GOT3 (cell line): ENCODE measurements at places on chromosomes 2 and 18.

DNA sequence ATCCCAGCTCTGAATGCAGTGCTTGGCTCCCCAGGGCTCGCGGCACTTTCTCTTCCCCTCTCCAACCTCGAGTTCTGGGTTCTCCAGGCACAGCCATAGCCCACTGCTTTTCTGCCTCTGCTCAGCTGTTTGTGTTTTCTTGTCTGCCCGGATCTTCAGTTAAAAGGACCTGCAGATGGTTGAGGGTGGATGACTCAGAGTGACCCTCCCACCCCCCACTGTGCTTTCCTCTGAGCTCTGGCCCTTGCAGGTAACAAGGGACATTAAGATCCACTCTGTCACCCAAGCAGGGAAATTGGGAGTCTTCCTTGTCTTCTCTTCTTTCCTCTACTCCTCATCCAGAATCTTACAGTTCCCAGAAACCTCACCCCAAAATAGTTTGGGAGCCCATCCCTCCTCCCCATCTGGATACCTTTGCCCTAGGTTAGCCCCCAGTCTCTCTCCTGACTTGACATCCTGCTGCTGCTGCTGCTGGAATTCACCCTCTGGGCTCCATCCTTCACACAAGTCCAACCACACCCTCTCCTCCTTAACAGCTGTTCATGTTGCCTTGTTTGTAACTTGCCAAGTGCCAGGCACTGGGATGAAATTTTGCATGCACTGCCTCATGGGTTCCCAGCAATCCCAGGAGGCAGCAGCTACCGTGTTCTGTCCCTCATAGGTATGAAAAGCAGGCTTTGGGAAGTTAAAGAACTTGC lies 157.9 kb upstream of the TTC39C start:
- no peak for DNase-seq

GRCh38 chr2:47401789-47402554 lies 984 bp upstream of the MSH2 start:
- DNase-seq = no peak

GRCh38 chr2:66721776-66722175 lies 286.9 kb downstream of the MEIS1 start:
- no peak for DNase-seq

DNA sequence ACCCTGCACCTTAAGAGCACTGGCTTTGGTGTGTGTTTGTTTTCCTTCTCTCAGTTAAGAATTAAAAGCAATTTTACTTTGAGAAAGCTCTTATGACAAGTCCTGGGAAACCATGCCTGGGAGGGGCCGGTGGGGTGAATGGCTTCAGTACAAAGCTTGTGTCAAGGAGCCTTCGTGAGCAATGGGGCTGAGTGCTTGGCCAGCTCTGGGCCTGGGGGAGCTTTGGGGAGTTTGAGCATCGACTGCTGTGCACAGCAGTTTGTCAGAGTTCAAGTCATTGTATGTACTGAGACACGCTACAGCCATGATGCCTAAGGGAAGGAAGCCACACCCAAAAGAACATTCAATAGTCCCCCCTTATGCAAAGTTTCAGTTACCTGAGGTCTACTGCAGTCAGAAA lies 75.8 kb downstream of the ARHGEF4 start:
- DNase-seq = no peak

GRCh38 chr2:59076079-59076619 lies 835.0 kb upstream of the FANCL start:
- DNase-seq = no peak

GRCh38 chr18:10928772-10929373 lies 220.5 kb downstream of the PIEZO2 start:
- no peak for DNase-seq

- no peak for DNase-seq
Observed at GRCh38 chr18:66874812-66875474, 271.1 kb upstream of the CDH19 start.

GRCh38 chr2:120385355-120386127 lies 39.6 kb downstream of the INHBB start:
- DNase-seq = no peak

DNA sequence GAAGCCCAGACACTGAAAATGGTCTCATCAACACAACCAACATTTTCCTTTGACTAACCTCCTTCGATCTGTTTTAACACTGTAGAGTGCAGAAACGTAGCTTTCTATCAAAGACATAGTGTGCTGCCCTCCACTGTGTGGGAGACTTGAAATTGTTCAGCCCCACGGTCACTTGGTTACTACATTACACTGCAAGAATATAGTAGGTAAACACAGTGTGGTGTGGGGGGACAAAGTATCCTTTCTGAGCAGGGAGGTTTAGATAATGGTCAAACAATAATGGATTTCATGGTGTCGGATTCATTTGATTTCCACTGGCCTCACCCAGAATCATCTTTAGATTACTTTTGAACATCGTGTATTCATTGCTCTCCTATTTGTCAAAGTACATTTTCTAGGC lies 181.0 kb downstream of the ERBB4 start:
- no peak for DNase-seq

DNA sequence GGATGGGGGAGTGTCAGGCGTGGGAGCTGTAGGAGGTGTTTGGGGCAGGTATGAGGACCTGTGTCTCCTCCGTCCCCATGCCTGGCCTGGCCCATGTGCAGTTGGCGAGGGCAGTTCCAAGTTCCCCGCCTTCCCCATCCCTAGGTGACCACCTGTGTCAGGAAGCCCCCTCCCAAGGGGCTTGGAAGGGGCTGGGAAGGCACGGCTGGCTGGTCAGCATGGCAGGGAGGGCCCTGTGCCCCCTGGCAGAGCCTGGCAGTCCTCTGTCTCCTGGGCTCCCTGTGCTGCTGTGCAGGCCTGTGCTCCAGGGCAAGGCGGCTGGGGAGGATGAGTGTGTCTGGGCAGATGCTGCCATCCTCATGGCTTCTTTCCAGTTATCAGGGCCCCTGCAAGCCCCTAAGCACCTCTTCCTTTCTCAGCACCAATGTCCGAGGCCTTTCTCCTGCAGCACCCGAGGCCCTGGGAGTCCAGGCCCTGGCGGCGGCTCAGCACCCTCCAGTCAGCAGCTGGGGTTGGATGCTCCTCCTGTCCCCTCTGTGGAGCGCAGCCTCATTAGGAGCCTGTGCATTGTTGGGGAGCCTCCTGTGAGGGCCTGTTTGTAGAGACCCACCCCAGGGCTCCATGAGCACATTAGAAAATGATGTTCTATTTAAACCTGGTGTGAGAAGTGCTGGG lies 101.7 kb downstream of the FAM210A start:
- no peak for DNase-seq

DNA sequence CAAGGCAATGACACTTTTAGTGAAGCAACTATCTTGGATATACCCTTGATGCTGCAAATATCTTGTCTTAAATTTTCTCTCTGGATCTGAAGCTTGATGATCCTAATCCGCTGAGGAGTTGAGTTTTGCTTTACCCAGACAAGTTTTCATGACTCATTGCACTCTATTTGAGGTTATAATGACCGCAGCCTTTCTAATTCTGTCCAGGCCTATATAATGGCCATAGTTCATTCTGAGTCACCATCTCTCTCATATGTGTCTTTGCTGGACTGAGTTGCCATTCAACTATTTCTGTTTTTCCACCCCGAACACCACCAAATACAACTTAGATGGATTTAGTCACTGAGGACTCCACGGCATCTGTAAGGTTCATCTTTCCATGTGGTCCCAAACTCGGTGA lies 802.1 kb upstream of the FAM98A start:
- DNase-seq = no peak

- DNase-seq = no peak
Observed at GRCh38 chr2:188765522-188766470, 208.4 kb upstream of the COL3A1 start.

GRCh38 chr2:227625420-227625819 lies 8.1 kb downstream of the SCYGR4 start:
- no peak for DNase-seq

DNA sequence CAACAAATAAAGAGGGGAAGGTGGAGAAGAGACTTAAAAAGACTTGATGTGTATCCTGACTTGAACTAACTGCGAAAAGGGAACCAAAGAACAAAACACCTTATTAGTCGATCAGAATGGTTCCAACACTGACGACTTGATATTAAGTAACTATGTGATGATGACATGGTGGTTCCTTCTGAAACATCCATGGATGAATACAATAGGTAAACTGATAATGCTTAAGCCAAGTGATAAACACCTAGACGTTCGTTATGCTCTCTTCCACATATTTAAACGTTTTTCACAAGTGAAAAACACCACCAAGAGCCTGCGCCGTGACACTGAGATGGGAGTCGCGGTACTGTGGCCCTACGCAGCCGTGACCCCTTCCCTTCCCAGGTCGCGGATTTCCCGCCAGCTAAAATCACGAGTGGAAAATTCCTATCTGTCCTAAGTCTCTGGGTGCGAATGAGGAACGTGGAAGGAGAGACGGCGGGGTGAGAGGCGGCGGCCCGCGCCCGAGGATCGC lies 797 bp downstream of the TTC32 start:
- DNase-seq = no peak

GRCh38 chr18:70288851-70289328 lies at the start of gene SOCS6:
TSS of gene SOCS6 (plus strand) at chr18:70289045. CDS start at chr18:70324669, 35,624 bp downstream.
- DNase-seq = peak; percentile 36

- no peak for DNase-seq
Observed at GRCh38 chr18:60202708-60203107, 169.9 kb downstream of the MC4R start.

DNA sequence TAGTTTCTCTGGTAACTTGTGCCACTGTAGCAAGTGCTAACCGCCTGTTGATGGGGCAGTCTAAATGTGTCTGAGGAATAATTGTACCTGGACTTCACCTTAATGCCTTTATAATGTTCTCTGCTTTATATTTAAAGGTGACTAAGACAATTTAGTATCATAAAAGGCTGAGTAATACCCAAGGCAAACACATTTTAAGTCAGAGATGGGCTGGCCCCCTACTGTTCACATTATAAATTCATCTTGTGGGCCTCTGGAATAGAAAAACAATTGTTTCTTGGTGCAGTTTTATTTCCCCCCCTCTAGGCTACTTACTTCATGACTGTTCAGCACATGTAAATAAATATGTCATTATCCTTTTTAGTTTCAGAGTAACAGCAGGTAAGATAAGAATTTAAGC lies 559.3 kb upstream of the PIK3C3 start:
- DNase-seq = no peak

DNA sequence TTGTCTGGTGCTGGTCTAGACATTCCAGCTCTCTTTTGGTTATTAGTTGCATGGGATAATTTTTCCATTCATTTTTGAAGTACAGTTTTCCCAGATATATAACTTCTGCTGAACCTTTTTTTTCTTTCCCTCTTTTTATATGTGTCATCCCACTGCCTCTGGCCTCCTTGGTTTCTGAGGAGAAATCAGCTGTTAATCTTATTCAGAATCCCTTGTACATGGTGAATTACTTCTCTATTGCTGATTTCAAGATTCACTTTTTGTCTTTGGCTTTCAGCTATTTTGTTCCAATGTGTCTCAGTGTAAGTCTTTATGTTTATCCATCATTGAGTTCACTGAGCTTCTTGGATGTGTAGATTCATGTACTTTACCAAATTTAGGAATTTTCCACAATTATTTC lies 99.7 kb downstream of the ARHGEF4 start:
- no peak for DNase-seq

DNA sequence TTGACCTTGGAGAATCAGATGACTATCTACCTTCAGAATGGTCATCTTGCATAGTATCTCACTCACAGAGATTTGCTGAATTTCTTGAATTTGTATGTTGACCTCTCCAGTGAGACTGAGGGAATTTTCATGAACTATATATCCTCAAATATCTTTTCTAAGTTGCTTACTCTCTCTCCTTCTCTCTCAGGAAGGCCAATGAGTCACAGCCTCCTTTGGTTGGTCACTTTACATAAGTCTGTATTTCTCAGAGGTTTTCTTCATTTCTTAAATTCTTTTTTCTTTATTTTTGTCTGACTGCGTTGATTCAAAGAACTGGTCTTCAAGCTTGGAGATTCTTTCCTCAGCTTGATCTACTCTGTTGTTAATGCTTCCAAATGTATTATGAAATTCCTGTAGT lies 51.7 kb downstream of the VIT start:
- no peak for DNase-seq

GRCh38 chr2:23600346-23600745 lies 215.4 kb downstream of the KLHL29 start:
- DNase-seq = no peak

DNA sequence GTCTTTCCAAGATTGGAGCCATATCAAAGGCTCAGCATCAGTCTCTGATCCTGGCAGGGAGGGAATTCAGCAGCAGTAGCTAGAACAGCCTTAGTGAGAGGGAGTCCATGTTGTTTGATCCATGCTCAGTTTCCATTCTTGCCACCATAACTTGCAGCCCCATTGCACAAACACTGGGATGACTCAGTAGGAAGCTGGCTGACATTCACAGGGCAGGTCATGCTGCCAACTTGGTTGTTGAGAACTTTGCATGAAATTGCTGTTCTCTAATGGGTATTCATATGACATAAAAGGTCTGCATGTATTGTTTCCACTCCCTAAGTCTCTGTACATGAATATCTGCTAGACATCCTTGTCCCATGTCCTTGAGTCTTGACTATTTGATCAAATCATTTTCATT lies 29.9 kb upstream of the STAT4 start:
- DNase-seq = no peak

GRCh38 chr2:47301277-47301618 lies 101.7 kb upstream of the MSH2 start:
- DNase-seq = no peak

GRCh38 chr2:40455661-40456060 lies 3.8 kb upstream of the SLC8A1 start:
- DNase-seq = no peak

GRCh38 chr2:23306401-23306800 lies 78.6 kb upstream of the KLHL29 start:
- DNase-seq = no peak

GRCh38 chr18:44912740-44913478 lies 232.2 kb downstream of the SETBP1 start:
- no peak for DNase-seq

- no peak for DNase-seq
Observed at GRCh38 chr2:118923371-118923770, 18.6 kb upstream of the MARCO start.

- DNase-seq = no peak
Observed at GRCh38 chr2:138102664-138103063, 138.4 kb downstream of the HNMT start.

DNA sequence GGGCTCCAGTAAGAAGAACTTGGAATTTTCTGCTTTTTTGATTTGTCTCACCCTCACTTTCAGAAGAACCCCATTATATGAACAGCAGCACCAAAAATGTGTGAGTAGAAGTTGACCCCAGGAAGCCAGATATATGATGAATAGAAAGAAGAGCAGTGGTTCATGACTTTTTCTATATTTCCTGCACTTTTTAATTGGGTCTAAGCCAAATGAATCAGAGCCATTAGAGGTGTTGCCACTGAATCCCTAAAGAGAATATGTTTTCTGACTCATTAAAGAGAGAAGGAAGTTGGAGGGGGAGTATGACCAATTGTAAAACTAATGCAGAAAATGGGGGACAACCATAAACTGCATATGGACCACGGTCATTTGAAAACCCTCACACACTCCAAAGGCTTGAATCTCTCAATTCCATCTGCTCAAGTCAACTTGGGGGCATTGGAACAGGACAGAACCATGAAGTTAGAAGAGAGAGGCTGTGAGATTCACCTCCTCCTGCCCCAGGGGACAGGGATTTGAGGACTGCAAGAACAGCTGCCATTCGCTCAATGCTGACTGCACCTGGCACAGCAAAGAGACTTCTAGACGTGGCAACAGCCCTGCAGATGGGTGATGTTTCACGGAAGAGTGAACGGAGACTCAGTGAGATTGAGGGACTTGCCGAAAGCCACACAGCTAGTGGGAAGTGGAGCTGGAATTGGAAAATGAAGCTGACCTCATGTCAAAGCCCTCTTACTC lies 3.0 kb downstream of the DAPL1 start:
- DNase-seq = no peak
